ENCODE measurements at places on chromosomes 7 and 10.

- DNase-seq = peak; percentile 15
These were observed 52.6 kb downstream of the FGFBP3 start for GRCh38 chr10:91856637-91857036.

DNA sequence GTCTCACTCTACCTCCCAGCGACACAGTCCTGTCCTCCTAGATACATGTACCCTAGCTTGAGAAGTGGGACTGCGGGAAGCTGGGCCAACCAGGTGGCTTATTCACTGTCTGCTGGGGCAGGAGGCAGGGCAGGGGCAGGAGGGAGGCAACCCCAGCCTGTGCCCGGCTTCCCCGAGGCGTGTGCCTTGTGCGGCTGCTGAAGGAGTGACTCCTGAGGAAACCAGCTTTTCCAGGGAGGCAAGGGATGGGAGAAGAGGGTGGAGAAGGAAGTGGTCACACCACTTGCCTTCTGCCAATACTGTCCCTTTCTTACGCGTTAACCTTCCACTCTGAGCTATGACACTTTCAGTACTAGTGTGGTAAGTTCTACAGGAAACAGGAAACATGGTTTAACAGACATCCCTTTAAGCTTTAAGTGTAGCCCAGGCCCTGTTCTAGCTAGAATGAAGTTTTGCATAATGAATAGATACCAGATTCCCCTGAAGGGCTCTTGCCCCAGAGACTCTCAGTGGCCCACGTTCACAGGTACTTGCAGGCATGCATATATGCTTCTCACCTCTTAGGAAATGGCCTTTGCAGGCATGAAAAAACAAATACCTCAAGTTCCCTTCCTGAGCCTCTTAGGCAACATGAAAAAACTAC lies 40.6 kb downstream of the SYPL1 start:
- peak; percentile 35 for DNase-seq

DNA sequence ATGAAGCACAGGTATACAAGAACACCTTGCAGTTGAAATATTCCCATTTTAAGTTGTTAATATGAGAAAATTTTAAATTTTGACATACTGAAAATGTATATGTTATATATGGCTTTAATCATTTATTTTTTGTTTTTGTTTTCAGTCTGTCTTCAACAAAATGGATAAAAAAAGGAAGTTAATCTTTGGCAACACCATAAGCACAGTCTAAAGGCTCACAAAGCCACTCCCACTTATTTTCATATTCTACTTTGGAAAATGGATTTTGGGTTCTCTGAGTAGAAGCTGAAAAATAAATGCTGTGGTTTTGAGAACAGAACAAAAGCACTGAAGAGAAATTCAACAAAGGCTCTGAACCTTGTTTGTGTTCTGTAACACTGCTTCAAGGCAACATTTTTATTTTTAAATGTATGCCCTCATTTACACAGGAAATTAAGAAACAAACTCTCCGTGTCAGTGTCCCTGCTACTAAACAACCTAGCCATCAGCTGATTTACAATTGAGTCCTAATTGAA lies 81.3 kb upstream of the LRRN3 start:
- no peak for DNase-seq

- no peak for DNase-seq
These were observed 247.0 kb upstream of the FERD3L start for GRCh38 chr7:19392246-19392645.

- no peak for DNase-seq
These were observed 6.0 kb downstream of the ATP6V1F start for GRCh38 chr7:128868624-128869137.

DNA sequence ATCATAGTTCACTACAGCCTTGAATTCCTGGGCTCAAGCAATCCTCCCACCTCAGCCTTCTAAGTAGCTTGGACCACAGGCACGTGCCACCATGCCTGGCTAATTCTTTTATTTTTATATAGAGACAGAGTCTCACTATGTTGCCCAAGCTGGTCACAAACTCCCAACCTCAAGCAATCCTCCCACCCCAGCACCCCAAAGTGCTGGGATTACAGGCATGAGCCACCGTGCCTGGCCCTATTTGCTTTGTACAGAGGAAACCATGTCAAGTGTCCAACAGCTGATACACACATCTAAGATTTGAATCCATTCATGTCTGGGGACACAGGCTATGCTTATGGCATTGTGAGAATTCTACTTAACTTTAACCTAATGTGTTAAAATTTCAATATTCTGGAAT lies 29.9 kb upstream of the MPP7 start:
- DNase-seq = no peak

DNA sequence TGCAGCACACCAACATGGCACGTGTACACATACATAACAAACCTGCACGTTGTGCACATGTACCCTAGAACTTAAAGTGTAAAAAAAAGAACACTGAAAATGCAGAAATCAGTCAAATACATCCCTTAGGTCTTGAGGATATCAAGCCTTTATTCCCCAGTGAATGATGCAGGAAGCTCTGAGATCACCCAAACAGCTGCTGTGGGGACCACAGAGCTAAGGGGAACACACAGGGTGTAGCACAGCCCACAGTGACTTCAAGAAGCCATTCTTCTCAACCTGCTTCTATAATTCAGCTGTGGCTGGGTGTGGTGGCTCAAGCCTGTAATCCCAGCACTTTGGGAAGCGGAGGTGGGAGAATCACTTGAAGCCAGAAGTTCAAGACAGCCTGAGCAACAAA lies 314.9 kb downstream of the CALN1 start:
- DNase-seq = no peak

Data from muscle of leg (tissue), 16 donors.